ENCODE measurements at places on chromosomes 2 and 18. TPM values are rescaled to one million over a fixed set of nuclear protein-coding genes. Genes with fewer than 3 reads are reported as not detected.

DSC2 gene
- total RNA-seq, result not detected

POTEC gene
- not detected for total RNA-seq

USP40 gene
- total RNA-seq, result 9.5 TPM

DNA sequence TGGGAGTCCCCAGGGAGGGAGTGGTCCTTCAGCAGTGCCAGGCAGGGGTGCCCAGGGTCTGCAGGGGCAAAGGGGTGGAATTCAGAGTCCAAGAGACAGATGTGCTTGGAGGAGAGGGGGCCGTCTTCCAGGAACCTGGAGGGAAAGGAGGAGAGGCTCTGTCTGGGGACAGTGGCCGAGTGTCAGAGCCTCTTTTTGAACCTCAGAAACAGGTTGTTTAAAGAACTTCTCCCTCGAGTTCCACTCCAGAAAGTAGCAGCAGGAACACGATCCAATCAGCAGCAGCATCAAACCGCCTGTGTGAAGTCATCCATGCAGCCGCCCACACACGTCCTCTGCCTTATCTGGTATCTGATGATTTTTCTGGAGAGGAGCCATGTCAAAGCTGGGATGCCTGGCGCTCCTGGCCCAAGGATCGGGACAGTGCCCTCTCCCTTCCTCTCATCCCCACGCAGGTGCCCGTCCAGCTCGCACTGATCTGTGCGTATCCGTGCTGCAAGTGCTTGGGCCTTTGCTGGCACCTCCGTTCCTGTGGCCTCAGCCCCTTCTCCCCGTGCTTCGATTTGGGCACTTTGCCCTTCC, 205.1 kb downstream of the NDUFA10 start:
- H3K27ac ChIP-seq, result no peak overlapping the region
- H3K4me1 ChIP-seq, result peaks cover 4% of the 10 kb centered on the region
- no peaks in the 10 kb centered on the region for H3K36me3 ChIP-seq
- H3K4me3 ChIP-seq, result no peak overlapping the region
- H3K27me3 ChIP-seq, result no peaks in the 10 kb centered on the region

GRCh38 chr2:124319577-124319976, 294.5 kb downstream of the CNTNAP5 start:
- DNase-seq, result no peak
- no peaks in the 10 kb centered on the region for H3K27me3 ChIP-seq
- H3K4me3 ChIP-seq, result no peak overlapping the region
- no peaks in the 10 kb centered on the region for H3K36me3 ChIP-seq

- no peak overlapping the region for H3K4me3 ChIP-seq
- no peaks in the 10 kb centered on the region for H3K27me3 ChIP-seq
- H3K4me1 ChIP-seq, result no peaks in the 10 kb centered on the region
- peaks cover 20% of the 10 kb centered on the region for H3K36me3 ChIP-seq
Measured at GRCh38 chr2:43984533-43984932, 11.3 kb downstream of the LRPPRC start.

- H3K27me3 ChIP-seq, result no peaks in the 10 kb centered on the region
- H3K36me3 ChIP-seq, result no peaks in the 10 kb centered on the region
- no peak for DNase-seq
- H3K4me1 ChIP-seq, result no peaks in the 10 kb centered on the region
- H3K4me3 ChIP-seq, result no peak overlapping the region
- no peak overlapping the region for H3K27ac ChIP-seq
Measured at GRCh38 chr2:209973328-209973727, 29.1 kb upstream of the RPE start.

DNA sequence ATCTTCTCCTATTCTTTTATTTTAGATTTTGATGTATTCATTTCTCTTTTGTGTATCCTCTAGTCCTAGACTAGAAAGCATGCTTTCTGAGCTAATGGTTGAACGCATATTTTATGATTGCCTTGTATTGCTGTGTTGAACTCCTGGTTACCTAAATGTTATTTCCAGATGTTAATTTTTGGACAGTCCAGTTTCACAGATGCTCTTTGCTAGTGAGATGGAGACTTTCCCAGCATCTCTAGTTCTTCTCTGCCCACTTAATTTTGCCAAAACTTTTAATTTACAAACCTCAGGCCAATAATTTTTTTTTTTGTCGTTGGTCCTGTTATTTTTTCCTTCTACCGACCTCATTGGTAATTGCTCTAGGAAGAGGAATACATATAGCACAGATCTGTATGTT, 153.2 kb downstream of the HAUS1 start:
- H3K4me3 ChIP-seq, result no peak overlapping the region
- DNase-seq, result no peak
- peaks cover 5% of the 10 kb centered on the region for H3K36me3 ChIP-seq
- no peaks in the 10 kb centered on the region for H3K4me1 ChIP-seq
- no peaks in the 10 kb centered on the region for H3K27me3 ChIP-seq

All from Karpas-422 (cell line).